ENCODE measurements at places on chromosomes 1 and 21.

GRCh38 chr1:66489151-66489550 lies 44.8 kb upstream of the SGIP1 start:
- H3K4me3 ChIP-seq: no peak overlapping the region
- H3K4me1 ChIP-seq: peaks cover 6% of the 10 kb centered on the region
- no peaks in the 10 kb centered on the region for H3K27me3 ChIP-seq
- DNase-seq: peak; percentile 61
- H3K36me3 ChIP-seq: no peaks in the 10 kb centered on the region
- H3K27ac ChIP-seq: no peak overlapping the region

GRCh38 chr1:245765230-245766000 lies 610.6 kb downstream of the KIF26B start:
- peak; percentile 82 for DNase-seq
- peaks cover 5% of the 10 kb centered on the region for H3K4me1 ChIP-seq
- no peaks in the 10 kb centered on the region for H3K27me3 ChIP-seq
- no peaks in the 10 kb centered on the region for H3K36me3 ChIP-seq

DNA sequence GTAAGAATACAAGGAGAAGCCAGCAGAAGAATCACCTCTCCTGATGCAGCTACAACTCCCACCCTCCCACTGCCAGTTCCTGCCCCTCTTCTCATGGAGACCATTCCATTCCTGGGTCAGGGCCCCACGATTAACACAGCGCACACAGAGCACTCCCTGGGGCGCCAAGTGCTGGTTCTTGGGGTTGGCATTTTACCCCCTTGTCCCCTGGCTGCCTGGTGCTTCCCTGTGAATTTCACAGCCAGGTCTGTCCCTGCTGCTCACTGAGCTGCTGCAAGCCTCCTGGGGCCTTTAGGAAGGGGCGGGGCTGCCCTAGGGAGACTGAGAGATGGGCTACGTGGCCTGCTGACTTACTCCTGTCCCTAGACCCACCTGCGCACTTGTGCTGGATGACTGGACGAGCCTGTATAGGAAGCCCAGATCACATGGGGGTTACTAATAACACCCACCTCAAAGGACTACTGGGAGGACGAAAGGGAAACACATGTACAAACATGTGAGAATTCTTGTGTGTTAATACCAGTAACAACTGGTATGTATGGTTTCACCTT lies 4.8 kb downstream of the ZNF672 start:
- peaks cover 10% of the 10 kb centered on the region for H3K36me3 ChIP-seq
- no peak overlapping the region for H3K4me3 ChIP-seq
- H3K27me3 ChIP-seq: no peaks in the 10 kb centered on the region

GRCh38 chr1:30274976-30275621 lies 448.3 kb downstream of the MATN1 start:
- DNase-seq: no peak
- H3K27me3 ChIP-seq: no peaks in the 10 kb centered on the region
- no peaks in the 10 kb centered on the region for H3K36me3 ChIP-seq
- H3K4me3 ChIP-seq: no peak overlapping the region

DNA sequence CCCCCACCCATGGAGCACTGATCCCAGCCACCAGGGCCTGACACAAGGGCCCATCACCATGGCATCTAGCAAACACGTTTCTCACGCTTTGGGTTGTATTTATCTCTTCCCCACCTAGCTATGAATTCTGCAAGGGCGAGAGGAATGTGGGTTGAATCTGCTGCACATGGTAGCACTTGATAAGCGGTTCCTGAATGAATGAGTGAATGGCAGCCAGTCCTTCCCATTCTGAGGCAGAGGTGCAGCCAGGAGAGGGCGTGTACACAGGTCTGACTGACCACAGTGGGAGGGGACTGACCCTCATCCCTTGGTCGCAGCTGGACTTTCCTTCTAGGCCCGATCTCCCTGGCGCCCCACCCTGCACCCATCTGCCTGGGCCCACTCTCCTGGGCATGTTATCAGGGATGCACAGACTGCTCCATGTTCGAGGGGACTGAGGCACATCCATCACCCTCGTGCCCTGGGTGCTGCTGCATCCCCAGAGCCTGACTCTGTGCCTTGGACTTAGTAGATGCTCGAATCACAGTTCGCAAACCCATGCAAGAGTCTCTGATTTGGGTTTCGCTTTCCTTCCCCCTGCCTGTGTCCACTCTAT lies 1.0 kb downstream of the RD3 start:
- peaks cover 11% of the 10 kb centered on the region for H3K27me3 ChIP-seq
- no peak overlapping the region for H3K27ac ChIP-seq
- no peak for DNase-seq
- no peak overlapping the region for H3K4me3 ChIP-seq
- no peaks in the 10 kb centered on the region for H3K4me1 ChIP-seq
- H3K36me3 ChIP-seq: no peaks in the 10 kb centered on the region
